ENCODE measurements at places on chromosomes 5 and 9.

DNA sequence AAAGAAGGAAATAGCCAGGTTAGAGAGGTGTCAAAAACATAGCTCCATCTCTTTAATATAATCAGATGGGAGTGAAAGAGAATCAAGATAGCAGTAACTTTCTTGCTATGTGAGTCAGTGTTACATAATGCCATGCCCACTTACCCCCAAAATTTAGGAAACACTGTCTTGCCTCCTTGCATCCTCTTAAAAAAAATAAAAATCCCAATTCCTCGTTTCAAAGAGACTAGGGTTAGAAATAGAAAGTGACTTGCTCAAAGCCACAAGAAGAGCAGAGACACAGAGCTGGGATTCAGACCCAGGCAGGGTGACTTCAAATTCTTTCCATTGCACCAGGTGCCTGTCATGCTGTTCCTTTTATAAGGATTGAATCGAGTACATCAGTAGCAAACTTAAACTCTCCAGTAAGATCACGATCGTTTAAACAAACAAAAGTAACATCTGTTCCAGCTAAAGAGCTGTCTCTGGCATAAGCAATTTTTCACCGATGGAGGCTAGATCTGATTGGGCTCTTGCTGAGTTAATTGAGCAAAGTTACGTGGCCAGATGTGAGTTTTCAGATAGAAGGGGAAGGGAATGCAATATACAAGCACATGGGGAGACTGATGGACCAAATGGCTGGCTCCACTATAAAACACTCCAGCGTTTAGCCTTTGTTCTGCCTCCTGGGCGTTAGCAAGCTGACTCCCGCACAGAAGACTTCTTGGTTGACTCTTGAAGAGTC lies 176.9 kb downstream of the PALM2AKAP2 start:
- DNase-seq, result no peak

DNA sequence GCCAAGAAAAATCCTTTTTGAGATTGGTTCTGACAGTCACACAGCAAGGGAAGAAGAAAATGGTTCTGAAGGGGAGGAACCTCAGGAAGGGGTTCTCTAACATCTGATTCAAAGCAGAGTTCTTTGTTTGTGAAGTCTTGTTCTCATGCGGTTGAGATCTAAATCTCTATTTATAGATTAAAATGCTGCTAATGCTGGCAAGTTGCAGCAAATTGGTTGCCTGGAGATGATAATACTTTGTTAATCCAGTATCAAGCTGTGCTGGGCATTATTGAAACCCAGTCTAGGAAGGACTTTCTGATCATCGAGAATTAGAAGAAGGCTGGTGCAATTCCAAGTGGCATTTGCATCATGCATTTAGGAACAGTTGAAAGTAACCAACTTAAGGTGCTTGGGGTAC lies 34.0 kb upstream of the SLC28A3 start:
- no peak for DNase-seq

DNA sequence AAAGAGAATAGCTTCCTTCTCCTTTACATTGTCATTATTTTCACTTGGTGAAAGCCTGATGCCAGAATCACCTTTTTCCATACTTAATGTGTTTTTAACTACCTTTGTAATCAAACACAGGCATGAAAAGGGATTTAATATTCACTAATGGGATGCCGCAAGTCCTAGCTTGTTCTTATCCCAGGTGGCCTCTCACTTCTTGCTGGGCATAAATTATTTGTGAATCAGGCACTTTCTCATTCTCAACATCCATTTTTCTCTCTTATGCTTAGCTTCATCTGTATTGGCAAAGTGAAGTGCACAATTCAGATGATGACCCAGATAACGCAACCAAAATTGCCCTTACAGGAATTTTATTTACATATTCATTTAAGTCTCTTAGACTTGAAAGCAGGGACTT lies 10.9 kb downstream of the ACTL7B start:
- DNase-seq, result no peak

GRCh38 chr5:5490774-5491347 lies 68.4 kb downstream of the ICE1 start:
- DNase-seq, result no peak

- no peak for DNase-seq
Observed at GRCh38 chr9:9881692-9882091, 731.1 kb downstream of the PTPRD start.

DNA sequence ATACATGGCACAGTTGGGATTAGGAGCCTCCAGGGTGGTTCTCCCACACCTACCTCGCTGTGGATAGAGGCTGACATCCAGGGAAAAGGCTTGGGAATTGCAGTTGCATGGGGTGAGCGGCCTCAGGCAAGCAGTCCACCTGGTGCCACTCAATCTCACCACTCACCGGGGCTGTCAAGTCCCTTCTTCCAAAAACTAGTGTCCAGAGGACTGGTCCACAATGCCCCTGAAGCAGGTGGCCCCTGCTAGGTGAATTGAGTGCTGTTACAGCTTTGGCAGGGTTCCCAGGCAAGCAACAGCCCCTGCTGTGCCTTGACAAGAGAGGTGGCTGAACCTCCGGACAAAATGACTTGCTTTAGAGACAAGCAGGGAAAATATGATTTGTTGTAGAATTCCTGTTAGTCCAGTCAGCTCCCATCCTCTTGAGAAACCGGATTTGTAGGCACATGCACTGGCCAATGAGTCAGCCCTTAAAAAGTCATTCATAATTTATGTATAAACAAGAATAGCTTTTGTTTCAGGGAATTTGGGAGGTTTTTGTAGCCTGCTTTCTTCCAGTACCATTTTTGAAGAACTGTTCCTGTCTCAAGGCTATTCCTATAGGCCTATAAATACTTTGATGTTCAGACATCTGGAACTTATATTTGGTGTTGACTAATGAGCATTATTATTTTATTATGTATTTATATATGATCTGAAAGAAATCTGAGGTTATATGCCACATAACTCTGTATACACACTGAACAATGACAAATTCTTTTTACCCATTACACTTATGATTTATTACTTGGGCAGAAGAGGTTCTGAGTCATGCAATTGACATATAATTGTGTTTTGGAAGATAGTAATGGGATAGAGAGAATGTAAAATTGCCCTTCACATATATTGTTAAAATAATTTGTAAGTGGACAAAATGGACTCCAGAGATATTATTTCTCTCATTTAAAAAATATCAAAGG lies 411.1 kb downstream of the ACTL7B start:
- no peak for DNase-seq

- no peak for DNase-seq
Observed at GRCh38 chr9:92517046-92517445, 18.7 kb downstream of the ECM2 start.

DNA sequence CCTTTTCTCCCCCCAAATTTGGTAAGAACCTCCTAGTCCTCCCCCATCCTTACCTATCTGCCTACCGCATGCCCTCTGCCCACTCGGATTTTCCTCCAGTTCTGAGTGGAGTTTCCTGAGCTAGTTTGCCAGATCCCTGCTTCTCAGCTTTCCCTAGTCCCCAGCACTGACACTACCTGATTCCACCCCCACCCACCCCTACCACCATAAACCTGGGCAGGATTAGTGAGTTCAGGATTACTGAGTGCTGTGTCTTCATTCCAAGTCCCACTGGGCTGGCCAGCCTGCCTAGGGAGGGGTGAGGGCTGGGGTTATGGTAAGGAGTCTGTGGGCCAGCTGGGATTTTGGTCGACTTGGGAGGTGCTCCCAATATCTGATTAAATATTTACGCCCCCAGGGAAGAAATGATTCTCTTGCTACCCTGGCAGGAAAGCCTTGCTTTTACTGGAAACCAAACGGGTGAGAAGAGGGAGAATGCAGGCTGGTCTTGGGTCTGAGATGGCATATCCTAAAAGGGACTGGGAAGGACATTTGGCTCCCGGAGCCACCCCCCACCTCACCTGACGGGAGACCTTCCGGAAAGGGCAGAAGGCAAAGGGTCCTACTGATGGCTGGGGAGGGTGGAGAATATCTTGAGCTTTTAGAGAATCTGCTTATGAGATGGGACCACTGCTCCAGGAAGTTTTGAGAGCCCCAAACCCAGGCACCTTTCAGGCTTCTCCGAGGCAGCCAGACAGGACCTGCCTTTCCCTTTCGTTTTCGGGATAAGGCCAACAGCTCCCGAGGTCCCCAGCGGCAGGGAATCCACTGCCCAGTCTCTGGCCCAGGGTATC lies 3.7 kb downstream of the PITX1 start:
- DNase-seq, result no peak

DNA sequence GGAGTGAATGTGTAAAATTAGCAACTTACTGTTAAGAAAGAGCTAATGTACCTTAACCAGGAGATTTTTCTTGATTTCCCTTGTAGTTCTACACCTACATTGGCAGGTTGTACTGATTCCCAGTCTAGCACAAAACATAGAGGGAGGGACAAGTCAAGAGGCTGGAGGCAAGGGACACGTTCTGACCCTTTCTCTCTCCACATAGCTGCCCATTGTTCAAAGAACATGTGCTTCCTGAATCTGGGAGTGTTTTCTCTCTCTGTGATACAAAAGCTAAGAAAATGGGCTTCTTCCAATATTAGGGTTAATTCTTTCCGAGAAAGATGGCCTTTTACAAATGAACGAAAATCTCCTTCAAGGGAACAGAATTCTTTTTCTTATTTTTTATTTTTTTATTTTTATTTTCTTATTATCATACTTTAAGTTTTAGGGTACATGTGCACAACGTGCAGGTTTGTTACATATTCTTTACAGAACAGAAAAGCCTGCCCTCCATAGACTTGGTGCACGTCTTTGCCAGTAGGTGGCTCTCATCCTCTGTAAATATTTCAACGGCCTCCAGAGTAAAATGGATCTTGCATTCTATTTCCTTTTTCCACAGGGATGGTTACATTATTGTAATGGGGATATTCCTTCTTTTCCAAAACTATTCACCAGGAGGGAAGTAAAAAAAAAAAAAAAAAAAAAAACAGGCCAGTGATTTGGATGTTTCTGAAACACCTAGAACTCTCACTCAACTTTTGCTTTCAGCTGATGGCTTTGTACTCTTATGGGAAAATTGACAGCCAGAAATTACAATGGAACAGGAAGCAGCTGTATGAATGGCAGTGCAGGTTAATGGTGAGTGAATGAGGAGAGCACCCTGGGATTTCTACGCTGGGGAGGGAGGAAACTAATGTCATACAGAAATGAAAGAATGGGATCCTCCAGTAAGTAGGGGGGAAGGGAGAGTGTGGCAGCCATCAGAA lies 13.1 kb upstream of the IFNA5 start:
- no peak for DNase-seq

DNA sequence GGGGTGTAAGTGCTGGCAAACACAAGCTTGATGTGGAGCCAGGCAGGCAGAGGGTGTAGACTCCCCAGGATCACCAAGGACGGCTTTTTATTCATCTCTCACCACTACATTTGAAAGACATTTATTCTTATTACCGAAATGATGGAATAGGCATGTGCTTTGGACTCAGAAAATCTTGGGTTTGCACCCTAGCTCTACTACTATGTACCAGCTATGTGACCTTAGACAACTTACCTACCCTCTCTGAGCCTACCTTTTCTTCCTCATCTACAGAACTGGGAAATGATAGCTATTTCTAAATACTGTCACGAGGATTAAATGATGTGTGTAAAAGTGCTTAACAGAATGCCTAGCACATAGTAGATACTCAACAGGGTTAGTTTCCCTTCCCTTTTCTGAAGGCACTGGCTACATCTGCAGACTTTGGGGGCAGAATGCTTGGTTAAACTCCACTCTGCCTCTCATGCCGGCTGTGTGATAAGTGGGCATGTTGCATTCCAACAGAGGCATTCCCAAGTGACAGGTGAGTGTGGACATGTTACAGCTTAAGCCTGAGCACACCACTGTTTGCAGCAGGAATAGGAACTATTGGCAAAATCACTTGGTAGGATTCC lies 94.8 kb downstream of the SLC1A3 start:
- DNase-seq, result no peak

DNA sequence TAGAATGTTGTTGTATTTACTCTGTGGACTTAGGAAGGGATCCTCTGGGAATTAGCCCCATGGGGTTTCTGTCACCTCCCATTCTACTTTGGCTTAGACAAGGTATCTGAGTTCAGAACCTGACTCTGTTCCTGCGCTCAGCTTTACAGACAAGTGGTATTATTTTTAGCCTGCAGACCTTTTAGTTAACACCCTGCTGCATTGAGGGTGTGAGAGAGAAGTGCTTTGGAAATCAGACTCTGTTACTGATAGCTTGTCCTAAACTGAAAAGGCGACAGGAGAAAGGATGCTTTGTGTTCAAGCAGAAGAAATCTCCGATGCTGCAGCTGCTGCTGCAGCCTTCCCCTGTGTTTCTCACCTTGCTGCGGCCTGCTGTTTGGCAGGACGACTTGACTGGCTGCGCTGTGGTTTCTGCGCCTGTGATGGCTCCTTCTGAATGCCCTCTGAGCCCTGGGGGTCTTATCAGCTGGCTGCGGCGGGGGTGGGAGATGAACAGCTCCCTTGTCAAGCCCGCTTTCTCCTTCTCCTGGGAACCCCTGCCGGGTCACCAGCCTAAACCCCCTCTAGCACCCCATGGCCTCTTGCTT lies 61.9 kb downstream of the PGM5 start:
- DNase-seq, result no peak

- no peak for DNase-seq
Observed at GRCh38 chr9:99811598-99812383, 9.9 kb upstream of the NR4A3 start.

DNA sequence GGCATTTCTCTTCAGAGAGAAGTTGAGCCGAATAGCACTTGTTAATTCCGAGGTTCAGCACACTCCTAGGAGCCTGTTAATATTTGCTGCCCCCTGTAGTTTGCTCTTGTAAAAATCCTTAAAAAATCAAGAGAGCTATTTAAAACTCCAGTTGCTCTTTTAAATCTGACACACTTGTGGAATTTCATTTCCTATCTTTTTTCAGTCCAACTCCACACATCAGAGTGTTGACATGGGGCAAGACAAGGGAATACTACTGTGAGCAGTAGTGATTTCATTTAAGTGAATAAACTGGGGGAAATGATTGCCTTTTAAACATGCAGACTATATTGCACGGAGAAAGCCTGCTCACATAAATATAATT lies 1096.3 kb upstream of the DMAC1 start:
- DNase-seq, result no peak

GRCh38 chr9:113150670-113151611 lies at the start of gene SLC31A2:
Gene SLC31A2 (plus strand): TSS chr9:113151007. CDS start chr9:113151075, 68 bp downstream.
- DNase-seq, result peak; percentile 72

GRCh38 chr5:181173420-181174342 lies 26.3 kb downstream of the OR2V2 start:
- no peak for DNase-seq

DNA sequence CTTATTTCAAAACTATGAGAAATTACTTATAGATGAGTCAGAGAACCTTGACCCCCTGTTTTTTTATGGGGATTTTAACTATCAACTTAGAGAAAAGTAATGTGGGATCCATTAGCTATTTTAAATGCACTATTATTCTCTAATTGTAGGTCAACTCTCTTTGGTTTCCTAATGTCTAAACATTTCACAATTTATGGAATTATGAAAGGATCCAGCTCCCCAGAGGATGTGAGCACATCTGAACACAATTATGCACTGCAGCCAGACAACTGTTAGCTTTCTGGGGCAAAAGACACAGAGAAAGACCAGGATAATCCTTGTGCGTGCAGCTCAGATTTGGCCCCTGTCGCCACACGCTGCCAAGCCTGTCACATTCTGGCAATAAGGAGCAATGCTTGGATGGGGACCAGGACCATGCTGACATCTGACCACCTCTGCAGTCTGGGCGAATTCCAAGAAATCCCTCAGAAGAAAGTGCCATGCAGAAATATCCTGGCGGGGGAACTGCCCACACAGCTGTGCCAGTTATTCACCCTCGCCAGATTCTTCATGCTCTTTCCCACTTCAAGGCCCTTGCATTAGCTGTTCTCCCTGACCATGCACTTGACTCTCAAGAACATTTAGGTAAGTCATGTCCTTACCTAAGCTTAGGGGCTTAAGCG lies 22.2 kb upstream of the CMBL start:
- no peak for DNase-seq

GRCh38 chr5:134794082-134794481 lies 35.5 kb downstream of the DDX46 start:
- DNase-seq, result no peak

GRCh38 chr5:22986281-22986680 lies 133.1 kb upstream of the CDH12 start:
- no peak for DNase-seq
